Stimulated activated CD4-positive, alpha-beta T cell treated with anti-CD3 and anti-CD28 coated beads, Interleukin-1b, Interleukin-23, amount 100 ng/mL, for 1 hour (primary cell): ENCODE measurements at places on chromosomes 1 and 21.

GRCh38 chr1:19384113-19384512 lies 72.0 kb downstream of the SLC66A1 start:
- no peak for DNase-seq

- no peak for DNase-seq
These were observed 36.7 kb downstream of the FOXD2 start for GRCh38 chr1:47474278-47475193.

- no peak for DNase-seq
These were observed 23.7 kb downstream of the NKAIN1 start for GRCh38 chr1:31216016-31216415.

- DNase-seq, result no peak
These were observed 17.7 kb downstream of the TBX15 start for GRCh38 chr1:118970451-118970850.

DNA sequence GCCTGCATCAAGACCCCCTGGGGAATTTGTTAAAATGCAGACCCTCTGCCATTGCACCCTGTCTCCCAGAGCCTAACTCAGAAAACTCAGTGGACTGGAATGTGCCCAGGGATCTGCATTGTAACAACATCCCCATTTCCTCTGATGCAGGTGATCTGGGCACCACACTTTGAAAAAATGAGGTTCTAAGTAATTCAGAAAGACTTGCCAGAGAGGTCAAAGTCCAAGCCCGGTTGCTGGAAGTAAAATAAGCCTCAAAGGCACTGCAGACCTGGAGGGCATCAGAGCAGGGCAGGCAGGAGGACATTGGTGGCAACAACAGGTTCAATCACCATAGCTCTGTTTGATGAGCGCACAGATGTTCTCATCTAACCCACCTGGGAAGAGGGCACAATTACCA lies 90.7 kb downstream of the SYT2 start:
- no peak for DNase-seq

DNA sequence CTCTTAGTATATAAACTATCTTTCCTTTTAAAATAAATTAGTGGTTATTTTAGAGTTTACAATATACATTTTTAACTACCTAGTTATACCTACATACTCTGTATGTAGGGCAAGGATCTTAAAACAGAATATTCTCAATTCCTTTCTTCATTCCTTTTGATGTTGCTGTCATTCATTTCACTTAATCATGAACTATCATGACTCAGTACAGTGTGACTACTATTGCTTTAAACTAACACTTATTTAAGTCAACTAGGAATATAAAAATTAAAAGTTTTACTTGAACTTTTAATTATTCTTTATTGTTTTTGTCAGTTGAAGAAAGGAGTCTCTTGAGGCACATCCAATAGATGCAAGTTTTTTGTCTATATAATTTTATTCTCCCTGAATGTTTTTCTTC lies 726.4 kb downstream of the BRINP3 start:
- DNase-seq, result no peak

GRCh38 chr1:195158091-195158490 lies 1450.1 kb downstream of the KCNT2 start:
- no peak for DNase-seq

GRCh38 chr1:38892976-38893375 lies 11.6 kb upstream of the GJA9 start:
- DNase-seq, result no peak

- no peak for DNase-seq
These were observed 9.1 kb downstream of the SGIP1 start for GRCh38 chr1:66542811-66543767.

GRCh38 chr1:162568802-162569201 lies 7.3 kb downstream of the UAP1 start:
- no peak for DNase-seq

- no peak for DNase-seq
These were observed 13.9 kb upstream of the LRIG2 start for GRCh38 chr1:113058941-113059706.

DNA sequence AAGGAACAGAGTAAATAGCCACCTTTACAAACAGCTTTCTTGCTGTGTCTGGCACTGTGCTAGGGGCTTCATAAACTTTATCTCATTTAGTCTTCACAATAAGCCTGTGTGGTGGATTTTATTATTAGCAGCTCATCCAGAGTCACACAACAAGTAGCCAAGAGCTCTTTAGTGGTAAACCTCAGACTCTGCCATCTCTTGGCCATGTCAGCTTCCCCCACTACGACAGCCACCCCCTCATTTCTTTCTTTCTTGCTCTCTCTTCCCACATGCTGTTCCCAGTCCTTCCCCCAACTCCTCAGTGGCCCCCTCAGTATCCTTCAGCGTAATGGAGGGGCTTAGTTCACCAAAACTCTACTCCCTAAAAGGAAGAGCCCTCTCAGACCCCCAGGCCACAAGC lies 1.2 kb upstream of the ZNF683 start:
- no peak for DNase-seq

- no peak for DNase-seq
These were observed 241.2 kb upstream of the ST6GALNAC5 start for GRCh38 chr1:76625886-76626678.

DNA sequence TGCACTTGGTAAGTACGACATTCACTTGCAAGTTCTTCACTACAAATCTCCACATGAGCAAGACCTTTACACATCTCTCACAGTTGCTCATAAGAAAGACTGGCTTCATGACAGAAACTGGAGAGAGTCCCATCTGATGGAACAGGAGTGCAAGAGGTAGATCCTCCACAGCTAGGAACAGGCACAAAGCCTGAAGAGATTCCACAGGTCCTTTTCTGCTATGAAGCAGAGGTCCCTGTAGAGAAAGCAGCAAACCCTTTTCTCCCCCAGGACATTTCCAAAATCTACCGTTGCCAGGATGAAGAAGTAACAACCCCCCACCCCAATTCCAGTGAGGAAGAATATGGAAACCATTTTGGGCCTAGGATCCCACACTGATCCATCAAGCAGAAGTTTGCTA lies 47.3 kb downstream of the EIF4G3 start:
- DNase-seq, result no peak

DNA sequence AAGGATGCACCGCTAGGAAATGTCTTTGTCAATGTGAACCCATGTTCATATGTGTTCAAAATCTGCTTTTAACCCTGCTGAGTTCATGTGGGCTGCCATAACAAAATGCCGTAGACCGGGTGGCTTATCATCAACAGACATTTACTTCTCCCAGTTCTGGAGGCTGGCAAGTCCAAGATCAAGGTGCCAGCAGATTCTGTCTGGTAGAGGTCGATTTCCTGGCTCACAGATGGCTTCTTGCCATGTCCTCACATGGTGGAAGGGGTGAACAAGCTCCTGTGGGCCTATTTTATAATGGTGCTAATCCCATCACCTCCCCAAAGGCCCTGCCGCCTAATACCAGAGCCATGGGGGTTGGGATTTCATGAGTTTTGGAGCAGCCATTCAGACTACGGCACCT lies 4.6 kb upstream of the CDCP2 start:
- DNase-seq, result no peak

DNA sequence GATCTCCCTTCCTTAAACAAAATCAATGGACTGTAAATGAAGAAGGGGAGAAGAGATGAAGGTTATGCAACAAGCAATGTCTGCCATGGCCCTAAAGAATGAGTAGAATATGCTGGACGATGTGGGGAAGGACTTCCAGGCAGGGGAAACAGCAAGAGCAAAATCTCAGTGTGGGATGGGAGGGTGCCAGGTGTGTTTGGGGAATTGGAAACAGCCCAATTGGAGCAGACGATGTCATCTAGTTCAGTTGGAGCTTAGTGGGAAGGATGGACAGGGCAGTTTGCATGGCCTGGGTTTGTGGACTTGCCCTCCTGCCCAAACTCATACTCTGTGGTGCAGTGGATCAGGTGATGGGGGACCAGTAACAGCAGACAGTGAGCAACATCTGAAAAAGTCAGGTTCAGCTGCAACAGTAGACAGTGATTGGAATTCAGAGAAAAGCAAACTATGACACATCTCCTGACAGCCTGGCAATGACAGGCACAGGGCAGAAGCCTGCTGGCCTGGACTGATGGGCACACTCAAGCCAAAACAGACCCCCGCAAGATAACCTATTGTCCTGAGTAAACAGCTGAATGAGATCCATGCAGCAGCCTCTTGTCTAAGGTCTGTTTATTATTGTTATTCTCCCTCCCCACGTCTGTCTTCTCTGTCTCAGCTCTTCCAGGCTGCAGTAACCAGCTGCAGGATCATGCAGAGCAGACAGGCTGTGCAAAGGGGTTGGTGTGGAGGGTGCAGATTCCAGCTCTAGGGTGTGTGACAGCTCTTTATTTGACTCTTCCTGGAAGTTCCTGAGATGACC lies 50.5 kb upstream of the PRELP start:
- DNase-seq, result no peak

- no peak for DNase-seq
These were observed 7.5 kb upstream of the GJA8 start for GRCh38 chr1:147895123-147895522.

DNA sequence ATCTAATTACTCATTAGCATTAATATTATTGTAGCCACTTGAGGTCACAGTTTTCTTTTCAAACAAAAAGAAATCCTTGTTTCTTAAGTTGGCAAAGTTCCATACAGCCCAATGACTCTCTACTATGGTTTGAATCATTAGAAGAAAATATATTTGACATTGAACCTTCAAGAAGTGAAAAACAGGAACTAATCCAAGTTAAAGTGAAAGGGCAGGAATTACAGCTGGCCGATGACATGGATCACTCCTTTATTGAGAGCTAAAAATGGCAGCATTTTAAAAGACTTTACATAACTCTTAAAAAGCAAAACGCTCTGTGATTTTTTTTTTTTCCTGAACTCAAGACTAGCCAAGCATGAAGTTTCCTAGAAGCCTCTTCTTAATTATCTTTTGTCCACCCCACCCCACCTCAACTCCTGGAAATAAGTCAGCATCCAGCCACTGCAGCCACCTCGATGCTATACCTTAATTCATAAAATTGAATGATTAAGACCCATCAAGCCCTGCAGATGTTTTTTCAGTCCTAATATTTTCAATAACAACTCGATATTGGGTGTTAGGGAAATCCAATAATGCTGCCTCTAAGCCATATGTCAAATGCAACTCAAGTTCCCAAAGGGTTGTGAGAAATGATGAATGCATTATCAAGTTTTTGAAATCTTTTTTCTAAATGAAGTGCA lies 323.1 kb downstream of the HHIPL2 start:
- DNase-seq, result no peak

GRCh38 chr1:25111706-25112105 lies 120.6 kb downstream of the SYF2 start:
- no peak for DNase-seq

- no peak for DNase-seq
These were observed 52.3 kb upstream of the COL18A1 start for GRCh38 chr21:45352621-45353139.

- no peak for DNase-seq
These were observed 1.4 kb upstream of the SRRM1 start for GRCh38 chr1:24641646-24642151.

GRCh38 chr1:106678279-106679050 lies 378.0 kb upstream of the PRMT6 start:
- no peak for DNase-seq

GRCh38 chr1:183604815-183605214 lies 14.6 kb upstream of the NCF2 start:
- DNase-seq, result no peak

DNA sequence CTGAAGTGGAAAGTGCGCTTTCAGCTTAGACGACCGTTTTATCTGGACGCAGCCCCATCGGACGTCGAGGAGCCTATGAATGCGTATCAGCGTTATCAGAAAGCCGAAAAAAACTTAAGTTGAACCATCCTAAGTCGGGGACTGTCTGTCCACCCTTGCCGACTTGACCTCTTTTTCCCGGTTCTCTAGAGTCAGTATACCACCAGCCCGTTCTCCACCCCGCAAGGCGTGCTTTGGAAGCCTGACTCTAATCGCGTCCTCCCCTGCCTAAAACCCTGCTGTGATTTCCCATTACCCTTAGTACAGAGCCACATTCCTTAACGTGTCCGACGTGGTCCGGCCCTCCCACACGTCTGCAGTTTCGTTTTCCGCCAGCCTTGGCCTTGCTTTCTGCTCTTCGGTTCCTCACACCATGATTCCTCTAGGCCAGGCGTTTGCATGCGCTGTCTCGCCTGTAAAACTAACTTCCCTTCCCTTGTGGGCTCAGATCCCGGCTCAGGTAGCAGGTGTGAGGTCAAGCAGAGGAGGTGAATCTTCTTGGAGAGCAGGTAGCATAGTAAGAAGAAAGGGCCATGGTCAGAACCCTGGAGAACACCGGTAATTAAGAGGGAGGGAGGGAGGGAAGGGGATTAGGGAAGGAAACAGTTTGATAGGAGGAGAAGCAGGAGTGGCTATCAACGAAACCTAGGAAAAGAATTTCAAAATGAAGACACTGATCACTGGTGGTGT lies 865 bp downstream of the ADPRS start:
- DNase-seq, result no peak

DNA sequence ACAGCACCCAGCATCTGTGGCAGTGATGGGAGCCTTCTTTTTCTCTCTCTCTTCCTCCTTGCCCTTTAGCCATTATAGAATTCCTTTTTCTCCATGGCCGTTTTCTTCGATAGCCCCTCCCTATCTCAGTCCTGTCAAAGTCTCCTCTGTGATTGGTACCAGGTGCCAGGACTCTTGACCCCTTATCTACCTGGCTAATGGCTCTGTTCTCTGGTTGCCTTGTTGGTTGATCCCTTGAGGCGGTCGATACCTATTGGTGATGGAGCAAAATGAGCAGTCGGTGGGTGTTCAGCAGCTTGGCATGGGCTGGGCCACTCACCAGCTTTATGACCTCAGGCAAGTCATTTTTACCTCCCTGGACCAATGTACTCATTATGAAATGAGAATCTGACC lies 2.0 kb downstream of the ATF3 start:
- DNase-seq, result no peak

DNA sequence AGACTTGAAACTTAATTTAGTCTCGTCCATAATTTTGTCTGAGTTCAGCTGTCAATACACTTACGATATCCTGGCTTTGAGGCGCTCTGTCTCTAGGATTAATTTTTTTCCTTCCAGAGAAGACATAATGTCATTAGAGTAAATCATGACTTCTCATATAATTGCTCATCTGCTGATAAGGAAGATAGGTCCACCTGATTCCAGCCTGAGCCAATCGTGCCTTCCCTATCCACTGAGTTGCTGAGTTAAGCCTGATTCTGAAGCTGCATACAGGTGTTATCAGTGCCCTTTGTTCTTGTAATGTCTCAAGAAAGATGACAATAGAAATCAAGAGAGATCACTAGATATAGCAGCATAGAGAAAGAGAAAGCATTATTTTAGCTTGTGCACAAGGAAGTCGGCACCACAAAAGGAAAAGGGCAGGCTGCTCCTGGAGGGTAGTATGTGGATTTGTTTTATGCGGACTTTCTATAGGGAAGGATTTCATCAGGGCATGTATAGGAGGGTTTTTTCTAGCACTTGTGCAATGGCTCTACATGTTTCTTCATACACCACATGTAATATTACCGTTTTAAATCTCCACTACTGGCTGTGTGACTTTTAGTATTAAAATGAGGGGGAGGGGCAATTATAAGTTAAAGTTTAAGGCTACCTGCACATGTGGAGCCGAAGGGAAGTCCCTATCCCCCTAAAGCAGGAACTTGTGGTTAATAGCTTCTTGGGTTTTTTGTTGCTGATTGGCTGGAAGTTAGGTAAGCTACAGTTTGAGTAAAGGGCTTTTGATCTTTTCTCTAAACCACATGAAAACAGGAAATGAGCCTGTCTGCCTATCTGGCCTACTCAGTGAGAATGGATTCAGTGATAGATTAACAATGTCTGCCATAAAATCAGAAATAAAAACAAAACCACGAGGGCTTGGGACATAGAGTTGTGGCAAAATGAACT lies 133.4 kb downstream of the PLPPR5 start:
- DNase-seq, result no peak
